ENCODE measurements at places on chromosomes 12 and 14.

DNA sequence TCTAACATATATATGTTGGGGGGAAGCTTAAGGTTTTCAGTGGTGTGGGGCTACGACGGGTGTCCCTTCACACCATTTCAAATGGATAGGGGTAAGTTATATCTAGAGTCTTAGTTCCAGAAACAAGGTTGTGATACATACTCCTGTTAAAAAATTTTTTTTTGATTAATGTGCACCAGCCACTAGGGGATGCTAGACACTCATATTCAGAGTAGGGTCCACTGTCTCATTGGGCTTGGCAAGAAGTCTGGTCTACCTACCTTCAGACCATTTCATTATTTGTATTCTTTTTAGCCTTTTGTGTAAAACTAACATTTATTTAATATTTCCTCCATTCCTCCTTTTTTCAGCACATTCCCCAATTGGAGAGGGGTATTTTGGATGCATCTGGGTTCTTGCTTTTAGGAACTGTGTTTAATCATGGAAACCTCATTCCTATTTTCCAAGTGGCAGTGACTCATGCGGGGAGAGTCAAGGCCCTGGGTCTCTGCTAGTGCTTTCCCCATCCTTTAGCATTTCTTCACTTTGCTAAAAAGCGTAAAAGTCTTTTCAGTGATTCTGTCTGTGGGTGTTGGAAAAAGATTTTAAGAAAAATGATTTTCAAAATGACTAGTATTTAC is 33.4 kb downstream of the ANO4 start:
- DNase-seq: no peak

GRCh38 chr12:4482936-4483335 is 37.3 kb upstream of the FGF6 start:
- no peak for DNase-seq

DNA sequence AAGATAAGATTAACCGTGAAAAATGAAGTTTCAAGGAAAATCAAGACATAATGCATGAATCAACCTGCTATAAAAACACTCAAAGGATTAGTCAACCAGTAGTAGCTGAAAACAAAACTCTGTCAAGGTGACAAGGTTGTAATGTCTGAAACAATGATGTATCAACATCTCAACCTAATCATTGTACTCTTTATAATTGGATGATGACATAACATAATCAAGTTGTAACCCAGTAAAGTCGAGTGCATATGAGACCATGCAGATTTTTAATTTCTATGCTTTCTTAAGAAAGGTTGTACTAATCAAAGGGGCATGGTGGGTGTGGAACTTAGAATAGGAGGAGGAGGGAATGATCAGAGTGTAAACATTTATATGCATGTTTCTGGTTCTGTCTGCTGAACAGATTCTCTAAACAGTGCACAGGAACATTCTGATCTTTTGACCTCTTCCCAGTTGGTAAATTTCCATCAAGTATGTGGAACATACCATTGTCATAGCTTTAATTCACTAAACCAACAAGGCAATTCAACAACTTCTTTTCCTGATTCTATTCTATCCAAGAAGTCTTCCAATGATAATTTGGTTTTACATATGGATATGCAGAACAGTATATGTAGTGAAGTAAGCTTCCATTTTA is 253.7 kb downstream of the TTC6 start:
- DNase-seq: no peak

GRCh38 chr12:2856051-2856450 is 788 bp downstream of the TEX52 start:
- DNase-seq: no peak

- no peak for DNase-seq
Observed at GRCh38 chr14:100071545-100071944, 6.3 kb downstream of the EVL start.

DNA sequence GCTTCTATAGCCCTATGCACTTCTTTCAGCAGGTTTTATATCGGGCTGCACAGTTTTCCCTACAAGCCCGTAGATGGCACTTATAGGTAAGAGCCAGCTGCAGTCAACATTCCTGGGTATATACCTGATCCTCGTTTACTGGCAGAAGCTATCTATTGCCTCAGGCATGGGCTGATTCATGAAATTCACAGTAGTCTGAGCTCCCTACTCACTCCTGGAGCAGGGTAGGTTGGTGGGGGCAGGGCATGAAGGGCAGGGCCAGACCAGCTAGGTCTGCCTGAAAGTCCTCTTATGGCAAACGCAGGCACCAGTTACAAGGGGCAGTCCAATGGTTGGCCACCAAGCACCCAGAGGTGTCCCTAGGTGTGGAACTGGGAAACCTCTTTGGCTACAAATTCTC is 345.8 kb downstream of the RPS29 start:
- no peak for DNase-seq

DNA sequence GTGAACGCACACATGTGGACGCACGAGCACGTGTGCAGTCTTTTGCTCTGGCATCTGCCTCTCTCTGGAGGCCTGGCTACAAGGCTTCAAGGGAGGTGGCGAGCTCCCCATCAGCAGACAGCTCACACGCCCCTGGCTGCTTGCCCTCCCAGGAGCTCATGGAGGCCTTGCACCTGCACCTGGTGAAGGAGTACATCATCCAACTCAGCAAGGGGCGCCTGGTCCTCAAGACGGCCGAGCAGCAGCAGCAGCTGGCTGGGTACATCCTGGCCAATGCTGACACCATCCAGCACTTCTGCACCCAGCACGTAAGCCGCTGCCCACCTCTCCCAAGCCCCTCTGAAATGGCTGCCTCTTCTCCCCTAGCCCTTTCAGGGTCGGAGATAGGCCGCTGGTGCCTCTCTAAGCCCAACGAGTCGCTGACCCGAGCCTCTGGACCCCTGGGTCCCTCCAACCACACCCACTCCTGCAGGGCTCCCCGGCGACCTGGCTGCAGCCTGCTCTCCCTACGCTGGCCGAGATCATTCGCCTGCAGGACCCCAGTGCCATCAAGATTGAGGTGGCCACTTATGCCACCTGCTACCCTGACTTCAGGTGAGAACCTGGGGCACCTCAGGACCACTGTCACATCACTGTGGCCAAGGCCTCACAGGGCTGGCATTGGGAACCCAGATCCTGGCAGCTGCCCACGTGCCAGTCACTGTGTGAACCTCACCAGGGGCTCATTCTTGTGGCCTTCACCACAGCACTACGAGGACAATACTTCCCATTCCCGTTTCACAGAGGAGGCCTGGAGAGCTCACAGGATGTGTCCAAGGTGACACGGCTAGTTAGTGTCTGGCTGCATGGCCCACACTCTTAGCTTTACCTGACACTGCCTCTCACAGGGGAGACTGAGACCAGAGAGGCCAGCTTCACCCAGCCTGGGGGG is 10.2 kb downstream of the TNFAIP2 start:
- DNase-seq: no peak

GRCh38 chr12:9240776-9241175 is 32.6 kb upstream of the PZP start:
- no peak for DNase-seq

DNA sequence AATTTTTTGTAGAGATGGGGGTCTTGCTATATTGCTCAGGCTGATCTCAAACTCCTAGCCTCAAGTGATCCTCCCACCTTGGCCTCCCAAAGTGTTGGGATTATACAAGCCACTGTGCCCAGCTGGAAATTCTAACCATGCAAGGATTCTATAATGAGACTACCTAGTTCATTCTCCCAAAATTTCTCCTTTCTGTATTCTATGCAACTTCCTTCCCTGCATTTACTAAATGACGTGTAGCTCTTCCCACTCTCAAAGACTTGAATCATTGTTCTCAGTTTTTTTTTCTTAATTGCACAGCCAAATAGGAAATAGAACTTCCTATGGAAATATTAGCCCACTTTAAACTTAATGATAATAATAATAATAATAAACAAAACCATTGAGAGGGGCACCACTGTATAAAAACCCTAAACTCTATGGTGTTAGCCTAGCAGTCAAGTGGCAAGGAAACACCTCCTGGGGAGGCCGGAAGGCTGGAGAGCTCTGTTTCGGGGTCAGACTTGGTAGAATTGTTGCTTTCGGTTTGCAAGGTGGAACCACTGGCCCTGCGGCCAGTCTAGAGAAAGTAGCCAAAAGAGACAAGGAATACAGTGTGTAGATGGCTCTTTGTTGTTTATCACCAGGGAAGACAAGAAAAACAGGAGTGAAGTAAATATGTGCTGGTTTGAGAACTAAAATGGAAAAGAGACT is 40.0 kb upstream of the TESC start:
- DNase-seq: peak; percentile 24

- no peak for DNase-seq
Observed at GRCh38 chr14:54687750-54688119, 120.8 kb downstream of the SAMD4A start.

- DNase-seq: no peak
Observed at GRCh38 chr12:122049827-122050226, 28.1 kb downstream of the BCL7A start.

DNA sequence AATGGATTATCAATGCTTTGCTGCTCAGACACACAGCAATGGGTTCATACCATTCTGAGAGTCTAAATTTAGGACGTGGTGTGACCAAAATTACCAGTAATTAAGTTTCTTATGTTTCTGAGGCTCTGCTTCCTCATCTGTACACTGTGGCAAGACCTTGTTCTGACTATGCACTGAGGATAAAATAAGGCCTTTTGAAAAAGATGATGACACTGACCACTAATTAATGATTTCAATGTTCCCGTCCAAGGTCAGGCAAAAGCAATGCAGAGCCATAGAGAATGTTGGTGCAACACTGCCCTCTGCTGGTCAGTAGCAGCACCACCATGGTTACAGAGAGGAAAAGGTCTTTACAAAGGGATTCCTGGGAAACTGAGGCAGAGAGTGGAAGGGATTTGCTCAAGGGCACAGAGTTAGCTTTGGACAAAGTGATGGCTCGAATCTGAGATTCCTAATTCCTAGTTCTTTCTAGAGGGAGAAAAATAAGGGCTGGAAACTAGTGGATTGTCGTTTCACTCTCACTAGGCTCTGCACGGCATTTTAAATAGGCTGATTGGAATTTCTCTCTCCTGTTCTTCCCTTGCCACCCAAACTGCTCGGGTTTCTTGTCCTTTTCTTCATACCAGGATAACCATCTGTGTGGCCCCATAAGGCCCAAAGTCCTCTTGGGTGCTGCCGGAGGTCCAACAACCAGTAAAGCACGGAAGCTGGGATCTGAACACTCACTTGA is 22.3 kb upstream of the P2RX7 start:
- peak; percentile 76 for DNase-seq

DNA sequence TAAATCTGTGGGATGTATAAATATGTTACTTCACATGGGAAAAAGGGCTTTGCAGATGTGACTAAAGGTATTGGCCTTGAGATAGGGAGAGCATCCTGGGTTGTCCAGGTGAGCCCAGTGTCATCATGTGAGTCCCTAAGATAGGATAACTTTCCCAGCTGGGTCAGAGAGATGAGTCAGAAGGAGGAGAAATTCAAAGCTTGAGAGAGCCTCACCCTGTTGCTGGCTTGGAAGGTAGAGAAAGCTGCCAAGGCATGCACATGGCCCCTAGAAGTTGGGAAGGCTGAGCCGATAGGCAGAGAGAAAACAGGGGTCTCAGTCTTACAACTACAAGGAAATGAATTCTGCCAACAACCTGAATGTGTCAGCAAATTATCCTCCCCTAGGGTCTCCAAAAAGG is 213.0 kb downstream of the ADGRD1 start:
- no peak for DNase-seq

- no peak for DNase-seq
Observed at GRCh38 chr12:41507286-41507685, 319.2 kb downstream of the PDZRN4 start.

Measured in inflammatory macrophage (primary cell).